ENCODE measurements at places on chromosomes 7 and 10.

DNA sequence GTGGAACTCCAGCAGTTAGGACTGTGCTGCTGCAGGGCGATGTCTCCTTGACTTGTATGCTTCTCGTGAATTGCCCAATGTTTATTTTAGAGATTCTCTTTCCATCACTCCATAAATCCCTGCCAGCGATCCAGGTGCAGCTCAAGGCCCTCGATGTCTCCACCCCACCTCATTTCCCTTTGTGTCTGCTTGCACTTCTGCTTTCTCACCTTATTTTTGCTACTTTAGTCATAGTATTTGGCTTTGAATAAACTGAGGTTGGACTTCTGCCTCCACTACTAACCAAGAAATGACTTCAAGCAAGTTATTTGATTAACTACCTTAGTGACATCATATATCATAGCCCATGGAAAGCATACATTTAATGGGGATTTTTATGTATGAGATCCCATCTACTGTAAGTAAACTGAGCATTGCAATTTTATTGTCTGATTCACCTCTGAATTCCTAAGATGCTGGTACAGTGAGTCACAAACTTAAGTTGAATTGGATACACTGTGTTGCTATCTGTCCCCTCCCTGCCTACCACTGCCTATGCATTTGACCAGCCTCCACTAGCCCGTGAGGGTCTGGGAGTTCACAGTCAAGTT, 255.8 kb downstream of the ABCA13 start:
- no peak for DNase-seq

DNA sequence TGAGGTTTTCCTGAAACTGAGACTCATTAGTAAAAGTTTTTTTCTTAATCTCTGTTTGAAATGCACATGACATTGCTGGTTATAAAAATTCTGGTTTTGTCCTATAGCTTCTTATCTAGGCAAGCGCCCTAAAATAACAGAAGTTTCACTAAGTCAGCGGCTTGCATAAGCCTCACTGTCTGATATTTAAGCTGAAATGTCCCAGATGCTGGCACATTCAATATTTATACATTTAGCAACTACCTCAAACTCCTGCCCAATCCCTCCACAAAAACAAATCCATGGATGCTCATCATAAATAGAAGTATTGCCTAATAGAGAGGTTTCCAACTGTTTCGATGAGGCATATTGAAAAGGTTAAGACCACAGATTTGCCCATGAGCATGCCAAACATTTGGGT, 83.1 kb upstream of the EGR2 start:
- no peak for DNase-seq

- DNase-seq, result no peak
Observed at GRCh38 chr10:89165923-89166322, 41.2 kb downstream of the CH25H start.

- DNase-seq, result no peak
Observed at GRCh38 chr10:44908066-44908749, 2.9 kb upstream of the TMEM72 start.

DNA sequence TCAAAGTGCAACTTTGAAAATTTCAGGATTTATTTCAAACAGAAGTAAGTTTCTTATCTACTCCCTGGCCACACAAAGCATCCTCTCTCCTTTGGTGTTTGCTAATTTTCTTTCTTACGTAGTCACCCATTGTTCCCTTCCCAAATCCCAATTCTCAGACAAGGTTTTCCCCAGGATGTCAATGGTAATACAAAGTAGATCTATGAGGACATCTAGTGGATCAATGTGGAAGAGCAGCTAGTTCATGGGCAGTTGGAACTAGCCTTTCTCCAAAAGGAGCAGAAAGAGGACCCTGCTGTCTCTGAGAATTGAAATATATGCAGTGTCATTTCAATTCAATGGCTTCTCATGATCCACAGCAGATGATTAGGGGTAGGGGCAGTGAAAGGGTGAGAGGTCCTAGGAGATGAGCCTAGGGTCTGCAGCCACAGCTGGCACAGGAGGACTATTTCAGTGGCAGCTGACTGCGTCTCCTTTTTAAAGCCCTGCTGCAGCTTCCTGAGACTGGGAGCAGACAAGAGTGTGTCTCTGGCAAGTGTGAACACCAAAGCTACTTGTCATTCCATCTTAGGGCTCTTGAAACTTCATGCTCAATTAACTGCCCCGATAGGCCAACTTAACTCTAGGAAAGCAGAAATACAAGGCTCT, 632.6 kb downstream of the KCNMA1 start:
- DNase-seq, result no peak

DNA sequence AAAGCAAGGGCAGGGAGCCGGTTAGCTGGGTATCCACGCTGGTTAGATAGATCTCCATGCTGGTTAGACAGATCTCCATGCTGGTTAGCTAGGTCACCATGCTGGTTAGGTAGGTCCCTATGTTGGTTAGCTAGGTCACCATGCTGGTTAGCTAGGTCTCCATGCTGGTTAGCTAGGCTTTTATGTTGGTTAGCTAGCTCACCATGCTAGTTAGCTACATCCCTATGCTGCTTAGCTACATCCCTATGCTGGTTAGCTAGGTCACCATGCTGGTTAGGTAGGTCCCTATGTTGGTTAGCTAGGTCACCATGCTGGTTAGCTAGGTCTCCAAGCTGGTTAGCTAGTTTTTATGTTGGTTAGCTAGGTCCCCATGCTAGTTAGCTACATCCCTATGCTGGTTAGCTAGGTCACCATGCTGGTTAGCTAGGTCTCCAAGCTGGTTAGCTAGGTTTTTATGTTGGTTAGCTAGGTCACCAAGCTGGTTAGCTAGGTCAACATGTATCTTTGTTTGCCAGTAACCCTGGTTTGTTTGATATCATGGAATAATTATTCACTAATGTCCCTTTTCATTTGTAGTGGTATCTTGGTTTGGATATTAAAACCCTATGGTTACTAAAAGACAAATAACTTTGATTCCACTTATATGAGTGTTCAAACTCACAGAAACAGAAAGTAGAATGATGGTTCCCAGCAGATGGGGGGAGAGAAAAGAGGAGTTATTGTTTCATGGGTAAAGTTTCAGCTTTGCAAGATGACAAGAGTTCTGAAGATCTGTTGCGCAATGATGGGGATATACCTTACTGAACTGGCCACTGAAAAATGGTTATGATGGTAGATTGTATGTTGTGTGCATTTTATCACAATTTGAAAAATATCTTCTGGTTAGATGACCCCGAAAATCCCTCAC, 136.2 kb downstream of the PRPF18 start:
- no peak for DNase-seq

DNA sequence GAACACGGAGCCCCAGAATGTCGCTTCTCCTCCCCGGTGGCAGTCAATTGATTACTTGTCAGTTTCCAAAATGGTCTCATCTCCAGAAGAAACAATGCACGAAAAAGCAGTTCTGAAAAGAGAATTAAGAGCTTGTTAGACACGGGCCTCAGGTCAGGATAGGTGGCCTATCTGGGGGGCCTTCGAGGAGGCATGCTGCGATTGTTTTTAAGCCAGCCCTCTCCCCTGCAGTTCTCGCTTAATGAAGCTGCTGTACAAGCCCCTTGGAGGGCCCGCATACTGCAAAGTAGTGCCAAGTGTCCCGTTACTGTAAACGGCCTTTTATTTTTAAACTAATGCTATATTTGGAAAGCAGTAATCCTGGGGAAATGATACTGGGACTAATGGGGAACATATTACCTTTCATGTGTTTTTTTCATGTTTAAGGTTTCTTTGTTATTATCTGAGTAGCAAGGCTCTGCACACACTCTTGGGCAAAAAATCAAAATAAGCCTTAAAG, 114.8 kb upstream of the TCF7L2 start:
- DNase-seq, result no peak

GRCh38 chr7:36840904-36841303, 116.6 kb upstream of the AOAH start:
- no peak for DNase-seq

GRCh38 chr10:50550291-50550839, 73.4 kb downstream of the SGMS1 start:
- no peak for DNase-seq

DNA sequence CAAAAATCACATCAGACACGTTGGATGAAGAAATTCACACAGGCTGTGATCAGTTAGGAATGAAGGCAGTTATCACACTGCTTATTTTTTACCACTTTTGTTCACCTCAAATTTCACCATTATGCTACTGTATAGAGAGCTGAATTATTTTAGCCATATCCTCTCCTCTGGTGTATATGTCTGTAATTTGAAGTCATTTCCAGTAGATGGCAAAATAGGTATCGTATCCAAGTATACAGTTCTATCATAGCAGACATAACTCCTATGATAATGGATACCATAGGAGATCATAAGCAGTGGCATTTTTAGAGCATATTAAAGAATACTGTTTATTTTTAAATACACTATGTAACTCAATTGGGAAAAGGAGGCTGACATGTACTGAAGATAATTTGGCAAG, 909.7 kb downstream of the DNAJB9 start:
- DNase-seq, result no peak

DNA sequence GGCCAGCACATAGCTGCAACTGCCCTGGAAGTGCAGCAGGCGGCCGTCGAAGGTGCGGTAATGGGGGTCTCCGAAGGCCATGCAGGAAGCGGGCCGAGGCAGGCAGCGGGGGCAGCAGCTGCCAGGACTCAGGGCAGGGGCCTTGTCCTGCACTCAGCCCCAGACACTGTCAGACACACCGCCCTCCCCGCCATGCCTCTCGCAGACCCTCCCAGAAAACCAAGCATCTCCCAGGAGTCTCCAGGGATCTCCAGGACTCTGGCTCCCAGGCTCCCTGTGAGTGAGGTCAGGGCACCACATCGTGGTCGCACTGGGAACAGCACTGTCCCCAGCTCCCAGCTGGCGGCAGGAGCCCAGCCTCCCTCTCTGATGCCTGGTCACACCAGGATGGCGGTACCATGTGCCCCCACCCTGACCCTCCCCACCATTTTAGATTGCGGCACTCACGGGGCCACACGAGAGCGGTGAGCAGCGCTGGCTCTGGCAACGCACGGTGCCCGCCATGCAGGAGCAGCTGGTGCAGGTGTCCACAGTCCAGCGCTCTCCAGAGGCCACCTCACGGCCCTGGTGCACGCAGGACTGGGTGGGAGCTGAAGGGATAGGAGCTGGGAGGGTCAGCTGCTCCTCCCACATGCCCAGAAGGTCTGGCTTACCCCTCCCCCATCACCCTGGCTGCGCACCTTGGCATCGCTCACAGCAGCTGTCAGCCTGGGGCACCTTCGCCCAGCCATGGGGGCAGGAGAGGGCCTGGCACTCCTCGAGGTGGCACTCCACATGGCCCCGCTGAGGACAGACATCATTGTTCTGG, 17.5 kb downstream of the ATP6V1F start:
- DNase-seq, result no peak

DNA sequence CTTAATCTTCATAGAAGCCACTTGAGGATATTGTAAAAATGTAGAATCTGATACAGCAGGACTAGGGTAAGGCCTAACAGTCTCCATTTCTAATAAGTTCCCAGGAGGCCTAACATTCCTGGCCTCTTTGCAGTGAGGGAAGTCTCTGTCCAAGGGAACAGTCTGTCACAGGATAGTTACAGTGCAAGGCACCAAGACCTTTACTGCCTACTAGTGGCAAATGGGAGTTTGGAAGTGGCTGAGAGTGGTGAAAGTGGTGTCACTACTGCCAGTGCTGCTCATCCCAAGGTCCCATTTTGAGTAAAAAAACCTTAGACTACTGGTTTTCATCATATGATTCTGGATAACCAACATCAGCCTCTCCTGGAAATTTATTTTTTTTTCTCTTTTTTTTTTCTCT, 619.5 kb upstream of the SEMA3D start:
- DNase-seq, result no peak

GRCh38 chr7:149005427-149006344, 22.6 kb downstream of the PDIA4 start:
- DNase-seq, result peak; percentile 96

DNA sequence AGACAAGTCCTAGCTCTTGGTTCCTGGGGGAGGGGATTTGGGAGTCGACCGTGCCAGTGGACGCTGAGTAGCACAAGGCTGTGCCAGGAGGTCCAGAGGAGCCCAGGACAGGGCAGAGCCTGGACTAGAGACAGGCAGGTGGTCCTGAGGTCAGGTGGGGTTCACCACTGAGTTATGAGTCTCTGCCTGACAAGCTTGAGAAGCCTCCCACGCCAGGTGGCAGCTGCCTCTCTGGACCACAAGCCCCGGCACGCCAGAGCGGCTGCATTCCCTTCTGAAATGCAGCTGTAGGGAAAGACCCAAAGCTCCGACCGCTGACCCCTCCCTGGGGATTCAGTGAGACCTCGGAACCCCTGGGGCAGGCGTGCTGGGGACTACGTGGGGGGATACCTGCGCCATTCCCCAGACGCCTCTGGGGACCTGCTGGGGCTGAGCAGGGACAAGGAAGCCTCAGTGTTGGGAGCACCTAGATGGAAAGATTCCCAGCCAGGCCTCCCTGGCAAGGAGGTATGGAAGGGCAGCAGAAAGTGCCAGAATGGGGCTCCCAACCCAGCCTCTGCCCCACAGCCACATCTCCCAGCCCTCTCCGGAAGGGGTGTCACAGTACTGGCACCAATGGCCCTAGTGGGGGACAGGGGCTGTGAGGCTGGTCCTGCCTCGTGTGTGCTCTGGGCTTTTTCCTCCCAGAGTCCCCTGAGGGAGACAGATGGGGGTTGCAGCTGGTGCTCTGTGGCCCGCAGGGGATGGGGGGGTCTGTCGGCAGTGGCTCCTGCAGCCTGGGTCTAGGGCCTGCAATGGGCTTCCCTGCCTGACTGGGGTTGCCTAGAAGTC, 29.0 kb downstream of the PDGFA start:
- DNase-seq, result no peak

DNA sequence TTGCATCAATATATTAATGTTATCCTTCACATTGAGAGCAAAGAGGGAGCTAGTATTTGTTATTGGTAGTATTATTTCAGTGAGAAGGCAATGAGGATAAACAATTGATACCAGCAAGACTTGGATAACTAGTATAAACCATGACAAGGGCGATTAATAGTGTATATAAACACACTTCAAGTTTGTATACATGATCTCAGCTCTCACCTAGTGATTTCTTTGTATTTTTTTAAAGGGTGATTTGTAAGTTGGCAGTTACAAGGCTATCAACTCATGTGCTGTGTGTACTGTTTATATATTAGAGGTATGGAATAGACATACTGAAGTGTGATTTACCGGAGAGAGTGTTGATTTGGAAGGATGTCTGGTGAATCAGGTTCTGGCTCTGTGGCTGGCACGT, 88.0 kb downstream of the SNX10 start:
- no peak for DNase-seq

DNA sequence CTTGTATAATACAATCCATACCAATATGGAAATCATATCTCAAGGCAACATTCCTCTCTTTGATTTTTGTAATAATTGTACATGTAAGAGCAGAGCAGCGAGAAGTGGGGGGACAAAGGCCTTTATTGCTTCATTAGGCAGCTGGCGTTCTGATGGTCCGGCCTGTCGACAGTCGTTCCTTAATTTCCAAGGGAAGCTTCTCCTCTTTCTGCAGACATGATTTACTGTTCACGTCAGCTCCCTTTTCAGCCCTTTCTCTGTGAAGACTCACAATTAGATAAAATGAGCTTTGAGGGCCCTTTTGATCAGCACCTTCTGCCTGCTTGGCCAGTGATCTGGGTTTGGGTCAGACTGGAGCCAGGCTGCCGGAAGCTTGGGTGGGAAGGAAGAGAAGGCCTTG, 65.6 kb upstream of the CTBP2 start:
- no peak for DNase-seq

Data from activated CD8-positive, alpha-beta memory T cell treated with anti-CD3 and anti-CD28 coated beads, Interleukin-2, amount 50 U/mL, for 48 hours (primary cell).